ENCODE measurements at places on chromosomes 11 and 22. TPM values are rescaled to one million over a fixed set of nuclear protein-coding genes. Genes with fewer than 3 reads are reported as not detected.

CABP4 gene
- 2.6 TPM for total RNA-seq

MRGPRX3 gene
- not detected for total RNA-seq

LRRC32 gene
- 3.0 TPM for total RNA-seq

KCNK4 gene
- total RNA-seq = not detected

TMEM121B gene
- 1.3 TPM for total RNA-seq

OR51B5 gene
- total RNA-seq = 0.31 TPM

LRRC4C gene
- total RNA-seq = not detected

NCF4 gene
- 22.8 TPM for total RNA-seq

C1QTNF5 gene
- total RNA-seq = not detected

SRRD gene
- 13.3 TPM for total RNA-seq

GAB4 gene
- 0.21 TPM for total RNA-seq

DNAJB13 gene
- total RNA-seq = not detected

MOGAT2 gene
- not detected for total RNA-seq

DNAJB7 gene
- total RNA-seq = not detected

IGLL1 gene
- 0.31 TPM for total RNA-seq

GLYAT gene
- not detected for total RNA-seq

CRACR2B gene
- 0.84 TPM for total RNA-seq

ENTHD1 gene
- total RNA-seq = 0.10 TPM
